ENCODE measurements at places on chromosomes 6 and 20.

GRCh38 chr6:8539453-8539852 lies 104.1 kb upstream of the SLC35B3 start:
- no peak for DNase-seq
- no peaks in the 10 kb centered on the region for H3K27me3 ChIP-seq
- no peaks in the 10 kb centered on the region for H3K4me1 ChIP-seq
- H3K27ac ChIP-seq: no peak overlapping the region
- no peaks in the 10 kb centered on the region for H3K36me3 ChIP-seq

- H3K36me3 ChIP-seq: peaks cover 98% of the 10 kb centered on the region
- H3K27ac ChIP-seq: no peak overlapping the region
- H3K4me3 ChIP-seq: no peak overlapping the region
- no peaks in the 10 kb centered on the region for H3K4me1 ChIP-seq
- no peak for DNase-seq
Measured at GRCh38 chr20:34448517-34448916, 67.7 kb upstream of the DYNLRB1 start.

DNA sequence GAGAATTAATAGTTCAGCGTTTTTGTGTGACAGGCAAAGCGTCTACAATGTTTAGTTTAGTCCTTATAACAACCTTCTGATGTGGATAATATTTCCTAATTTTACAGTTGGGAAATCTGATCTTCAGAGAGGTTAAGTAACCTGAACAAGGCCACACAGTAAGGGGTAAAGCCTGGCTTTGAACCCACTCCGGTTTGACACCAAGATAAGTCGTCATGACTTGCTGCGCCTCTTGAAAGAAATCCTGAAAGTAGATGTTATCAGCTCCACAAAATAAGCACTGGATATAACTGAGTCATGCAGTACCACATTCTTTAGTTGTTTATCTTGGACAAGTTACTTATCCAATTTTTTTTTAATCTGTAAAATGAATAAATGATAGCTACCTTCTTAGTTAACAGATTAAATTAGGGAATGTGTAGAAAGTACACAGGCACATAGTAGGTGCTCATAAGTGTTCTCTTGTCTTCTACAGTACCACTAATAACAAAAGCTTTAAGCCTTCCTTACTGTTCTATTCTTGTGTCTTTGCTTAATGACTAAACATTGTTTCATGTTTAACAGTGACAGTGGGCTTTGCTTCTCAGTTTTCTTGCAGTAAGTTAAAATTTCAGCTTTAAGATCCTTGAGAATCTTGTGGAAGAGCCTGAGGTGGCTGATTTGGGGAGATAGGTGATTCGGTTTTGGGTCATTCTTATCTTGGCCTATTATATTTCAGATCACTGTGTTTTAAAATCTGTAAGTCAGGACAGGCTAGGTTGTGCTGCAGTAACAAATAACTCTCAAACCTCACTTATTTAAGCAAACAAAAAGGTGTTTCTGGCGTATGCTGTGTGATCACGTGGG lies 2.1 kb downstream of the HIVEP1 start:
- H3K4me3 ChIP-seq: no peak overlapping the region
- H3K4me1 ChIP-seq: peaks cover 26% of the 10 kb centered on the region
- no peak overlapping the region for H3K27ac ChIP-seq
- no peak for DNase-seq

- DNase-seq: no peak
- H3K27me3 ChIP-seq: no peaks in the 10 kb centered on the region
- peaks cover 52% of the 10 kb centered on the region for H3K4me1 ChIP-seq
- H3K4me3 ChIP-seq: no peak overlapping the region
- H3K27ac ChIP-seq: no peak overlapping the region
- no peaks in the 10 kb centered on the region for H3K36me3 ChIP-seq
Measured at GRCh38 chr6:137973201-137973600, 106.1 kb downstream of the TNFAIP3 start.

- no peaks in the 10 kb centered on the region for H3K27me3 ChIP-seq
- peaks cover 19% of the 10 kb centered on the region for H3K4me1 ChIP-seq
- H3K4me3 ChIP-seq: no peak overlapping the region
Measured at GRCh38 chr6:2853769-2854395, 12.2 kb upstream of the SERPINB1 start.

GRCh38 chr6:37020381-37020780 lies 14.9 kb downstream of the FGD2 start:
- H3K36me3 ChIP-seq: no peaks in the 10 kb centered on the region
- DNase-seq: no peak
- H3K4me1 ChIP-seq: peaks cover 60% of the 10 kb centered on the region
- H3K4me3 ChIP-seq: no peak overlapping the region
- H3K27me3 ChIP-seq: no peaks in the 10 kb centered on the region

- no peak for DNase-seq
- H3K27me3 ChIP-seq: no peaks in the 10 kb centered on the region
- no peaks in the 10 kb centered on the region for H3K4me1 ChIP-seq
- H3K4me3 ChIP-seq: no peak overlapping the region
- peaks cover 91% of the 10 kb centered on the region for H3K36me3 ChIP-seq
- H3K27ac ChIP-seq: no peak overlapping the region
Measured at GRCh38 chr6:105320271-105320670, 82.6 kb downstream of the PREP start.

GRCh38 chr6:32764048-32764447 lies 716 bp upstream of the HLA-DQB2 start:
- peaks cover 13% of the 10 kb centered on the region for H3K27me3 ChIP-seq
- H3K4me3 ChIP-seq: no peak overlapping the region
- no peaks in the 10 kb centered on the region for H3K4me1 ChIP-seq

DNA sequence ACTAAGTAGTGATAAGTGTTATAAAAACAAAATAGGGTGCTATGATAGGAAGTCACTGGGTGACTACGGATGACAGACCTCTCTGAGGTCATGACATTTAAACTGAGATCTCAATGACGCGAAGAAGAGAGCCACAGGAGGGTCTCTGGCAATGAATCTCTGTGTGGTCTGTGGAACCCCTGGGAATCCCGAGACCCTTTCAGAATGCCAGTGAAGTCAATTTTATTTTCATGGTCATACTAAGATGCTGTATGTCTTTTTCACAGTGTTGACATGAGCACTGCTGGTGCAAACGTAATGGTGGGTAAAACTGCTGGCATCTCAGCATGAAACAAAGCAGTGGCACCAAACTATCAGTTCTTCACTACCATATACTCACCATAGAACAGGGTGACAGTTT lies 155.0 kb downstream of the GJA10 start:
- no peak overlapping the region for H3K27ac ChIP-seq
- H3K4me3 ChIP-seq: no peak overlapping the region
- no peaks in the 10 kb centered on the region for H3K36me3 ChIP-seq
- no peak for DNase-seq
- H3K4me1 ChIP-seq: peaks cover 9% of the 10 kb centered on the region
- H3K27me3 ChIP-seq: no peaks in the 10 kb centered on the region

DNA sequence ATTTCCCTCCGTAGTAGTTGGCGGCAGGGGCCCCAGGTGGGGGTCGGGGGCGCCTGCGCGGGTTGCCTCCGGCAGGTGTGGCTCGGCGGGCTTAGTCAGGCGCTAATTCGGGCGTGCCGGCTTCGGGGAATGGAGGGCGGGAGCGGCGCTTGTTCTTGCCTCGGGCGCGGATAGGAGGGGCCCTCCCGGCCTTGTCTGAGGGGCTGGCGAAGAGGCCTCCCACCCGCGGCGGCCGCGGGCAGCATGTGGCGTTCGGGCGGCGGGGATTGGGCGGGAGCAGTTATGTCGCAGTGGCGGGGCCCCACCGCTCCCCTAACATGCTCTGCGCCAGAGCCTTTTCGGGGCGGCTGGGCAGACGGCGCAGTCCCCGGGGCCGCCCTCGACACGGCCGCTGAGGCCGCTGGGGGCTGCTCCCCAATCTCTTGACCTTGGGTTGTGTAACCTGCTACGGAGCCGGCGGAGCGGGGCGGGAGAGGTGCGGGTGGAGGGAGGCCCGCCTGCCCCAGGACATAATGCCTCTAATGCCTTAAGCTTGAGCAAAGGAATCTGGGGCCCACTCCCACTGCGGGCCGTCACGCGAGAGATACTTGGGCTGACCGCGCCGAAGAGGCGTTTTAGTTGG lies 1.1 kb downstream of the AMD1 start:
- peak overlapping the region; percentile 90 for H3K27ac ChIP-seq
- no peaks in the 10 kb centered on the region for H3K27me3 ChIP-seq
- H3K4me1 ChIP-seq: peaks cover 47% of the 10 kb centered on the region

DNA sequence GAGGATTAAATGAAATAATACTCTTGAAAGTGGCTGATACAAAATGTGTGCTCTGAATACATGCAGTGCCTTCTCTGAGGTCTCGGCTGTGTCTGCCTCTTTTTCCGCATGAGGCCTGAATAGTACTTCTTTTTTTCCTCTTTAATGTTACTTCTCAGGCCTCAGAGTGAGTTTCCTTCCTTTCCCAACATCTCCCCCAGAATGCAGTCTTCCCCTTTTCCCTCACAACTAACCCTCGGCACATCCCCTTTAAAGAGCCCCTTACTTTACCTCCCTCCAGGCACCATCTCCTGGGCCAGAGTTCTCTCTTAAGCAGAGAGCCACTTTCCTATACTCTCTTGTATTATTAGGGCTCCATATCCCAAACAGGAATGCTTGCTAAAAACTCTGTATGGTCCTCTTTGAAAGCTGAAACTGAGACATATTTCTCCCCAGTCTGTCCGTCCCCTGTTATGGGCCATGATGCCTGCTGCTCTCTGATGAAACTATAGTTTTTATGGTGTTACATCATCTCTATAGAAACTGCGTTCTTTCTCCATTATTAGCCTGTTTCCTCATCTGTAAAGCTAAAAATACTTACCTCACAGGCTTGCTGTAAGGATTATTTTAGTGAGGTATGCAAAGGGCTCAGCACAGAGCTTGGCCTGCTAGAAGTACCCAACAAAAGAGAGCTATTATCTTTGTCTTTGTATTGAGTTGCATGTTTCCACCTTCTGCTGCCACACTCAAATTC lies 2.3 kb downstream of the PLAGL2 start:
- H3K27ac ChIP-seq: peak overlapping the region; percentile 16
- H3K36me3 ChIP-seq: peaks cover 58% of the 10 kb centered on the region
- no peaks in the 10 kb centered on the region for H3K27me3 ChIP-seq
- H3K4me3 ChIP-seq: peak overlapping the region; percentile 97
- DNase-seq: no peak

GRCh38 chr6:71420693-71421328 lies 132.2 kb downstream of the OGFRL1 start:
- no peak overlapping the region for H3K4me3 ChIP-seq
- no peaks in the 10 kb centered on the region for H3K4me1 ChIP-seq
- no peaks in the 10 kb centered on the region for H3K27me3 ChIP-seq
- no peaks in the 10 kb centered on the region for H3K36me3 ChIP-seq

DNA sequence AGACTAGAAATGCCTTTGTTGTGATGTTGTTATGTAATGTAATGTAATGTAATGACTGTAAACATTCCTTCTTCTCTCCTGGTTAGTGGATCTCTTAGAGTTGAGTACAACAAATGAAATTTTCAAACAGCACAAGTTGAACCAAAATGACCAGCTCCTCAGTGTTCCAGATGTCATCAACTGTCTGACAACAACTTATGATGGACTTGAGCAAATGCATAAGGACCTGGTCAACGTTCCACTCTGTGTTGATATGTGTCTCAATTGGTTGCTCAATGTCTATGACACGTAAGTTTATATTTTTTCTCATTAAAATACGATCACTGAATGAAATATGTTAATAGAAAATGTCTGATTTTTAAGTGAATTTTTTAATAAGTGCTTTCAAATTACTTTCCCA lies 496.7 kb downstream of the UTRN start:
- no peak for DNase-seq
- H3K4me1 ChIP-seq: no peaks in the 10 kb centered on the region
- peaks cover 53% of the 10 kb centered on the region for H3K36me3 ChIP-seq
- no peaks in the 10 kb centered on the region for H3K27me3 ChIP-seq

- no peak overlapping the region for H3K4me3 ChIP-seq
- H3K27me3 ChIP-seq: peaks cover 13% of the 10 kb centered on the region
Measured at GRCh38 chr6:87094576-87094975, 330 bp downstream of the CGA start.

GRCh38 chr20:53320701-53321100 lies 272.9 kb downstream of the ZNF217 start:
- H3K4me3 ChIP-seq: no peak overlapping the region
- no peak overlapping the region for H3K27ac ChIP-seq
- no peak for DNase-seq
- H3K4me1 ChIP-seq: no peaks in the 10 kb centered on the region

- no peak for DNase-seq
- no peaks in the 10 kb centered on the region for H3K36me3 ChIP-seq
- no peaks in the 10 kb centered on the region for H3K4me1 ChIP-seq
Measured at GRCh38 chr6:44201638-44202303, 15.0 kb upstream of the MYMX start.

DNA sequence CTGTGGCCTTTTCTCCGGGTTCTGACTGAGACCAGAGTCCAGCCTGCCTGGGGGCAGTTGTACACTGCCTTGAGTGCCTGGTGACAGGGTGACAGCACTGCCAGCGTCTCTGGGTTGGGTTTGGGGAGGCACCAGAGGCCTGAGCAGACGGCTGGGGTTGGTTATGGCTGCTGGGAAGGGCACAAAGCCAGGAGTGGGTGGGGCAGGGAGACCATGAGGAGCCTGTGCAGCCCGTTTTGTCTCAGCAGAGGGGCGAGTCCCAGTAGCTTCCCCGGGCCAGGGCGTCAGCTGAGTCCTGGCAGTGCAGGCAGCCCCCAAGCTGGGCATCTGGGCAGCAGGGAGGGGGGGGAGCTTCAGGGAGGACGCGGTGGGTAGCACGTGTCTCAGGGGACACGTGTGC lies 15.3 kb upstream of the SULF2 start:
- H3K27ac ChIP-seq: no peak overlapping the region
- no peaks in the 10 kb centered on the region for H3K4me1 ChIP-seq
- no peaks in the 10 kb centered on the region for H3K27me3 ChIP-seq
- no peak for DNase-seq
- no peaks in the 10 kb centered on the region for H3K36me3 ChIP-seq

DNA sequence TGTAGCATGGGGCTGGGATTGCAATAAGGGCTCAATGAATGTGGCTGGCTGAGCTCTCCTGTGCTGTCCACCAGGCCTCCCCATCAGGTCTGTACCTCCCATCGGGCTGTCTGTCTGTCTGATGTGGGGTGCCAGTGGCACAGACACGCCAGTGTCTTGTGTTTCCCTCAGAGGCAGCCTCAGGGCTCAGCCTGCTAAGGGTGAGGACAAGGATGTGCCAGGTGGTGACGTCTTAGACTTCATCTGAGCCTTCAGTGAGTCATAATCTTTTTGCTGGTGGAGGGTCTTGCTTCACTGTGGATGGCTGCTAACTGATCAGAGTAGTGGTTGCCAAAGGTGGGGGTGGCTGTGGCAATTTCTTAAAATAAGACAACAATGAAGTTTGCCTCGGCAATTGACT lies 194.7 kb downstream of the NRN1 start:
- no peak overlapping the region for H3K27ac ChIP-seq
- H3K27me3 ChIP-seq: no peaks in the 10 kb centered on the region
- H3K36me3 ChIP-seq: no peaks in the 10 kb centered on the region
- no peak for DNase-seq
- no peak overlapping the region for H3K4me3 ChIP-seq

GRCh38 chr6:39938773-39939654 lies 4.8 kb upstream of the MOCS1 start:
- H3K4me3 ChIP-seq: no peak overlapping the region
- H3K36me3 ChIP-seq: no peaks in the 10 kb centered on the region
- H3K4me1 ChIP-seq: no peaks in the 10 kb centered on the region
- H3K27me3 ChIP-seq: peaks cover 5% of the 10 kb centered on the region
- no peak overlapping the region for H3K27ac ChIP-seq

Measured in DND-41 (cell line).